CD4-positive, alpha-beta T cell treated with Interleukin-21 for 1 hour (primary cell): ENCODE measurements at places on chromosomes 6 and 20.

DNA sequence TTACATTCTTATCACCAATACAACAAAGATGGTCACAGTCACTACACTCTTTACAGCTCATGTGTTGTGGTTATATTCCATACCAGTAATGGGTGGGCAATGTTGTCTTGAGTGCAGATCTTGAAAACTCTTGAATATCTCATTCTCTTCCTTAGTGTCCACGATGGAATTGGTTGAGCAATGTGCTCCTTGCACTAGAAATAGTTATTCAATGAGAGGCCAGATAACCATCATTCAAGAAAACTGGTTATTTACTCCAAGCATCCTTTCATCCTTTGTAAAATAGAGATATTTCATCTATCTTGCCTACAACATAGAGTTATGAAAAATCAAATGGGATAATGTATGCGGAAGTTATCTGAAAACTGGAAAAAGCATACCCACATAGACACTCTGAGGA is 215.9 kb downstream of the ARHGAP18 start:
- no peak for DNase-seq

DNA sequence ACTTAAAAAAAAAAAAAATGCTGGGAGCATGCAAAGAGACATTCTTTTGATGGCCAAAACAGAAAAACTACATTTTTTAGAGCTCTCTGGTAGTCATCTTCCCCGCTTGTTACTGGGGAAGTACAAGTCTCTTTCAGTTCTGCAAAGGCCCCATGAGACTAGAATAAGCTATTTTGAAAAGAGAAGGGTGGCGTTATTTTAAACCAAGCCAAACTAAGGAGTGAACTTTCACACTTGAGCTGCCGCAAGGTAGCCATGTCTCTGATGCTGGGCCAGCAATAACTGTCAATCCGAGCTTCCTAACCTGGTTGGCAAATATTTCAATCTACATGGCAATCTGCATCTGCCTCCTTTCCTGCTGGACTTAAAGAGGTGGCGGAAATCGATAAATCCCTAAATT is 96.7 kb downstream of the L3MBTL3 start:
- no peak for DNase-seq

GRCh38 chr6:131519670-131520436 is 53.2 kb upstream of the ARG1 start:
- peak; percentile 63 for DNase-seq

DNA sequence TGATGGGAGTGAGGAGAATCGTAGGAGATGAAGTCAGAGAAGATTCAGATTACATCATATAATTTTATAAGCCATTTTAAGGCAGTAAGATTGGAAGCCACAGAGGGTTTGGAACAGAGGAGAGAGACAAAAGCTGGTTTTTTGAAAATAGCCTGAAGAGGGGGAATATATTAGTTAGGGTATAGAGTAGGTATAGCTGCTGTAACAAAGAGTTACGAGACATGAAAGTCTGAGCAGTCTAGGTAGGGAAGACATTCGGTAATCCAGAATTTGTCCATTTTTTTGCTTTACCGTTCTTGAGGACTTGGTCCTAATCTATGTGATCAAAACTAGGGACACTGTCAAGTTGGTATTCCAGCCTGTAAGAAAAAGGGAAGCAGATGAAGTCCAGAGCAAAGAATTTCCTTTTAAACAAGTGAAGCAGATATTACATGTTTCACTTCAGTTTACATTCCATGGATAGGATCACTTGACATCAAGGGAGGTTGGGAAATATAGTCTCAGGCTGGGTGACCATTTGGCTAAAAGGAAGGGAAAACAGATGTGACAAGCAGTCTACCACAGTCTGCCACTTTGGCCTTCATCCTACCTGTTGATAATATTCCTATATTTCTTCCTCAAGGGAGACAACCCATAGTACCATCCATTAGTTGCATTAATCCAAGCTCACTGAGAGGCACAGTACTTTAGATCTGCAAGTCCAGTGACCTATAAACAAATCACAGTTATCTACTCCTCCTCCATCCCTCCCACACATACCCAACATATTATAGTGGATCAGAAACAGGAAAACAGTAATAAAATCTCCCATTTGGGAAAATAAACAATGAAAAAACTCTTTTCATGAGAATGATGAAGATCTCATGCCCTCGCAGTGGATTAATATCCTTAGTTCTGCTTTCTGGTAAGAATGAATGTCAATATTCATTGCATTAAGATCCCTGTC is 10.2 kb downstream of the FAM135A start:
- DNase-seq = no peak

DNA sequence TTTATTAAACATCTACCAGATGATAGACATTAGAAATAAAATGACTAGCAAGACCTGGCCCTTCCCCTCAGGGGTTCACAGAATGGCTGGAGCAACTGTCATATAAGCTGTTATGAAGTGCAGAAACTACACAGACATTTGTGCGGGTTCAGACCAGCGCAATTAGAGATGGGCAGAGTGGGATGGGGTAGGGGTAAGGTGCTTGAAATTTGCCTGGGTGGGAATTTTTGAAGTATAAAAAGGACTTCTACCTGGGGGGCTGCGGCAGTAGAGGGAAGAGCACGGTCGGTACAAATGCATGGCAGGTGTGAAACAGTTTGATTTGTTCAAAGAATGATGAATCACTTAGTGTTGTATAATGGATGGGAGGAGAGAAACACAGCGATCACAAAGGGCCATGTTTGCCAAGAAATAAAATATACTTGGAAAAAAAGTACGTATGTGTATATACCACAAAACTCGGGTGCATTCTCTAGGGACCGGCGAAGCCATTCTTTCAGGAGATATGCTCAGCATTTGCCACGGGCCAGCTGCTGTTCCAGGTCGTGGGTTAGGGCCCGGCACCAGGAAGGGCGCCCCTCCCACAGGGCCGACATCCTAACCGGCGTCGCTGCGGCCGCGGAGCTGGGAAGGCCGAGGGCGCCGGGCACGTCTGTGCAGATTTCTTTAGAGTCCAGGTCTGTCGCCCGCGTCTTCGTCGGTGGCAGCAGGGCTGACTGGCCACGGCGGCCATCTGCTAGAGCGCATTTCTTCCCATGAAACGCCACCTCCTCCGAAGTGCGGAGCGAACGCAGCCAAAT is 809 bp upstream of the NOL7 start:
- DNase-seq = no peak

GRCh38 chr6:604579-604978 is 52.3 kb downstream of the HUS1B start:
- DNase-seq = no peak

GRCh38 chr6:44464527-44465310 is 77.2 kb downstream of the CDC5L start:
- DNase-seq = no peak

DNA sequence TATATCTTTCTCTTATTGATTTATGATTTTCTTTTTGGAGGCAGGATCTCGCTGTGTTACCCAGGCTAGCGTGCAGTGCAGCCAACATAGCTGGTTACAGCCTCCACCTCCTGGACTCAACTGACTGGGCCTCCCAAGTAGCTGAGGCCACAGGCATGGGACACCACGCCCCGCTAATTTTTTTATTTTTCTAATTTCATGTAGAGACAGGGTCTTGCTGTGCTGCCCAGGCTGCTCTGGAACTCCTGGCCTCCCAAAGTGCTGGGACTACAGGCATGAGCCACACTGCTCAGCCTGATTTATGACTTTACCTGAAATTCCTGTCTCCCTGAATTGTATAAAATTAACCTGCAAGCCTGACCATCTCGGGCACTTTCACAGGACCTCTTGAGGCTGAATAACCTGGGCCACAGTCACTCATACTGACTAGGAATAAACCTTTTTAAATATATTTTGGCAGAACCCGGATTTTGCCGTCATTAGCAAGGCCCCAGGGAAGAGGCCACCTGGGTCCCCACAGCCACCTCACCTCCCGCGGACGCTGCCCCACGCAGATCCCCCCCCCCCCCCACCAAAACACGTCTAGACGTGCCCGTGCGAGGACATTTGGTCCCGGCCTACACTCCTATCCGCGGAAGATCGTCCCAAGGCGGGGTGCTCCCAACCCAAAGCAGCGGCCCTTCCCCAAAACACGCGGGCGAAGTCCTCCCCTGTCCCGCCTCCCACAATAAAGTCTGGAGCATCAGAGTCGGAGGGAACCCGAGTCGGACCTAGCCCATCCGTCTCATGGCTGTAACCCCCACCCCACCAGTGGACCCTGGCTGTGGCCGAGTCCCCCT is 902 bp downstream of the ZNF337 start:
- peak; percentile 5 for DNase-seq

DNA sequence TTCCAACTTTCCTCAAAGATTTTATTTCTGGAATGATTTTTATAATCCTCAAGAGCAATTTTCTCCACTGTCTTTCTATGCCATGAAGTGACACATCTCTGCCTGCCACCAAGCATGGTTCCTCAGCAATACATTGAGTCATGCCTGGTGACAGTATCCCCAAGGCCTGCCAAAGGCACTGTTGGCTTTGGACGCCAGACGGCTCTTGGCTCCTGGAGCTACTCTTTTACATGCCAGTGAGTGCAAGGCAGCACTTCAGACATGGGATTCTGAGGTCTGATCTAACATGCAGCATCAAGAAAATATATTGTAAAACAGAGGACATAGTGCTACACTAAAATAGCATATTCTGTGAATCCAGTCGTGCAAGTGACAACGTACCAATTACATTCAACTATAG is 20.1 kb upstream of the PLEKHG1 start:
- DNase-seq = no peak

DNA sequence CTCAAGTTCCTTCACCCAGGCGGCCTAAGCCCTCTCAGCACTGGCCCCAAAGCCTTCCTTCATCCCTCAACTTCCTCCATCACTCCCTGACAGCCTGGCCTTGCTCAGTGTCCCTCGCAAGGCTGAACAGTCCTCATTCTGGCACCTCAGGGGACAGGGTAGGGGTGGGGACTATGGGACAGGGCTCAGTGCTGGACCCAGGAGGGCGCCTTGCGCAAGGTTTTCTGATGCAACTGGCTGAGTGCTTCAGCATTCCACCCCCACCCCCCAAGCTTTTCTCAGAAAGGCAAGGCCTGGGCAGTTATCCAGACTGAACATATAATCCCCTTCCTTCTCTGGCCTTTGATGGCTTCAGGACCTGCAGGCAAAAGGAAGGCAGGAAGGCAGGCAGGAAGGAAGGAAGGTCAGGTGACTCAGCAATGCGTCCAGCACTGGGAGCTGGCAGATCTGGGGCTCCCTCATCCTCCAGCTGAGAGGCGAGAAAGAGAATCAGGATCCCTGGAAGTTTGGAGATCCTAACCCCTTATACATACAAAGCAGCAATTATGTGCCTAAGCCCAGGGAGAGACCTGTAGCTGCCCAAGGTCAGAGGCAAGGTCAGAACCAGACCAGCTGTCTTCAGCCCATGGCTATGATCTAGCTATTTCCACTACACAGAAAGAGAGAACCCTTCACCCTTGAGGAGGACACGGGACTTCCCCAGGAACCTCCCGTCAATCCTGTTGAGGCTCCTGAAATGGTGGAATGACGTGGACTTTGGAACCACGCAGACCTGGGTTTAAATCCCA is 8.6 kb upstream of the TRIB3 start:
- DNase-seq = no peak

GRCh38 chr20:58171796-58172425 is 56.5 kb downstream of the ANKRD60 start:
- DNase-seq = no peak

GRCh38 chr6:78598966-78599365 is 268.4 kb upstream of the IRAK1BP1 start:
- no peak for DNase-seq

- no peak for DNase-seq
These were observed 105.4 kb downstream of the NCOA3 start for GRCh38 chr20:47606983-47607613.

- DNase-seq = no peak
These were observed 91.0 kb downstream of the GFRA4 start for GRCh38 chr20:3572151-3572550.

GRCh38 chr6:75855052-75855451 is 106.0 kb downstream of the MYO6 start:
- DNase-seq = peak; percentile 18

DNA sequence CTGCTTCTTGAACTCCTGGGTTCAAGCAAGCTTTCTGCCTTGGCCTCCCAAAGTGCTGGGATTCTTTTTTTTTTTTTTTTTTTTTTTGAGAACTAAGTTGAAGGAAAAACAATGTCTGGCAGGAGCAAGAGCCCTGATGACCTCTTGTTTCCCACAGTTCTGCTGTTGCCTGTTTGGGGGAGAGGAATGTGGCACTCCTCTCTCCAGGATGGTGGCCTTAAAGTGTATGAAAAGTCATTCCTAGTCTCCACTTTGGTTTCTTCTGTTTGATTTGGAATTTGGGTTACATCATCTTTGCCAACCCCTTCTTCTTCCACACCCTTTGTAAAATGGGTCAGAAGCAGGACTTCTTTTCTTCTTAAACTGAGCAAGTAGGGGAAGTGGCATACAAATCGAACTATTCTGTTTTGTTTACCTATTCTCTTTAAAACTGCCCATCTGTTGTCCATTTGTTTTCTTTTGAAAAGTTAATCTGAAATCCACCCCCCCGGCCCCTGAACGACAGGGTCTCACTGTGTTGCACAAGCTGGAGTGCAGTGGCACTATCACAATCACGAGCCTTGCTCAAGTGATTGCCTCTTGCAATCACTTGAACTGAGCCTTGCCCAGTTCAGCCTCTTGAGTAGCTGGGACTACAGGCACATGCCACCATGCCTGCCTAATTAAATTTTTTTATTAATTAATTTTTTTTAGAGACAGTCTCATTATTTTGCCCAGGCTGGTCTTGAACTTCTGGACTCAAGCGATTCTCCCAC is 11.3 kb downstream of the CARMIL1 start:
- no peak for DNase-seq
